ENCODE measurements at places on chromosomes 3 and 15. TPM values are rescaled to one million over a fixed set of nuclear protein-coding genes. Genes with fewer than 3 reads are reported as not detected.

Gene KLHDC8B
- 2.5 TPM for total RNA-seq

DNA sequence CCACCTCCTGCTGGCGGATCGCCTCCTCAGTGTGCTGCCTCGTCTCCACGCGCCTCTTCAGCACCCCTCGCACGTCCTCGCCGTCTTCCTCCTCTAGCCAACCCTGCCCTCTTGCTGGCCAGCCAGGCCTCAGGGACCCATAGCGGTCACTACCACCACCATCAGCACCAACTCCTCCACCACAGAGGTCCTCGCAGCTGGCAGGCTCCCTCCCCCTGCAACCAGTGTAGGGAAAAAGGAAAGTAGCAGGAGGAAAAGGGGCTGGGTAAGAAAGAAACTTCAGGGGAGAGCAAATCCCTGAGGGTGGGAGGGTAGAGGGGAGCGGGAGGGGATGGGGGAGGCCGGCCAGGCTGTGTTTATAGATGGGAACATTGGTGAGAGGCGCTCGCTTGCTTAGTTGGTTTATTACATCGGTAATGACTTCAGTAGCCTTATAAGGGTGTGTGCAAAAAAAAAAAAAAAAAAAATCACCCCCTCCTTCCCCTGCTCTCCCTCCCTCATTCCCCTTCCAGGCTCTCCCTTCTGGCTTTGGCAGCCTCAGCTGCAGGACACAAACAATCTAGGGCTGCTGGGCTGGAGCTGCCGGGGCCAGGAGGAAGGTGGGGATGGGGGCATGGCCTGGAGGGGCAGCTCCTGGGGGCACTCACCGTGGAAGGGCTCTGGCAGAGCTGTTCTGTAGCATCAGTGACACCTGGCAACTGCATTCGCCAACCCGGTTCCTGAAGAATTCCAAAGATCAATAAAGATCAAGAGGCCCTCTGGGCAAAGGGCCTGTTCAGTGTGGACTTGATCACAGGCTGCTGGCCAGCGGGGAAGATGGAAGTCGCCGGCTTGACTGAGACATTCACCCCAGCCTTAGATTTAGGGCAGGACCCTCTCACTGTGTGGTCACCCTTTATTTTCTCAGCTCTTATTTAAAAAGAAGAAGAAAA is 116.2 kb upstream of the HACD2 start:
- no peak overlapping the region for H3K4me3 ChIP-seq
- H3K27ac ChIP-seq = no peak overlapping the region
- no peak for DNase-seq
- no peaks in the 10 kb centered on the region for H3K36me3 ChIP-seq

GRCh38 chr3:138043266-138044029 is 33.5 kb downstream of the CLDN18 start:
- H3K4me3 ChIP-seq = no peak overlapping the region
- no peaks in the 10 kb centered on the region for H3K36me3 ChIP-seq
- no peaks in the 10 kb centered on the region for H3K4me1 ChIP-seq
- DNase-seq = no peak

- H3K4me3 ChIP-seq = no peak overlapping the region
- no peaks in the 10 kb centered on the region for H3K4me1 ChIP-seq
These were observed 76.0 kb upstream of the ATP10A start for GRCh38 chr15:25939122-25939521.
